Upper lobe of left lung (tissue), 6 donors: ENCODE measurements at places on chromosomes 13 and 19. TPM values are rescaled to one million over a fixed set of nuclear protein-coding genes. Genes with fewer than 3 reads are reported as not detected.

Gene MCOLN1
- total RNA-seq, result 102 TPM

DNA sequence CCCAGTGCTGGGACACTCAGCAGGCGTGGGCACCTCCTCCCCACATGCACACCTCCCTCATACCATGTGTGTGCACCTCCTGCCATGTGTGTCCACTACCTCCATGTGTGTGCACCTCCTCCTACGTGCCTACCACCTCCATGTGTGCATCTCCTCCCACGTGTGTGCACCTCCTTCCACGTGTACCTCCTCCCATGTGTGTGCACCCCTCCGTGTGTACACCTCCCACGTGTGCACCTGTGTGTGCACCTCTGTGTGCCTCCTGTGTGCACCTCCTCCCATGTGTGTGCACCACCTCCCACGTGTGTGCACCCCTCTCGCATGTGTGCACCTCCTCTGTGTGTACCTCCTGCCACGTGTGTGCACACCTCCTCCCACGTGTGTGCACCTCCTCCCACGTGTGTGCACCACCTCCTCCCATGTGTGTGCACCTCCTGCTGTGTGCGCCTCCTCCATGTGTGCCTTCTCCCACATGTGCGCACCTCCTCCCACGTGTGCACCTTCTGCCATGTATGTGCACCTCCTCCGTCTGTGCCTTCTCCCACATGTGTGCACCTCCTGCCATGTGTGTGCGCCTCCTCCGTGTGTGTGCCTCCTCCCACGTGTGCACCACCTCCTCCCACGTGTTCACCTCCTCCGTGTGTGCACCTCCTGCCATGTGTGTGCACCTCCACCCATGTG lies 6.1 kb upstream of the C13orf46 start:
- H3K4me3 ChIP-seq, result no peak overlapping the region
- peaks cover 8% of the 10 kb centered on the region for H3K4me1 ChIP-seq
- H3K36me3 ChIP-seq, result peaks cover 46% of the 10 kb centered on the region
- DNase-seq, result no peak
- no peak overlapping the region for H3K27ac ChIP-seq
- H3K27me3 ChIP-seq, result no peaks in the 10 kb centered on the region

DNA sequence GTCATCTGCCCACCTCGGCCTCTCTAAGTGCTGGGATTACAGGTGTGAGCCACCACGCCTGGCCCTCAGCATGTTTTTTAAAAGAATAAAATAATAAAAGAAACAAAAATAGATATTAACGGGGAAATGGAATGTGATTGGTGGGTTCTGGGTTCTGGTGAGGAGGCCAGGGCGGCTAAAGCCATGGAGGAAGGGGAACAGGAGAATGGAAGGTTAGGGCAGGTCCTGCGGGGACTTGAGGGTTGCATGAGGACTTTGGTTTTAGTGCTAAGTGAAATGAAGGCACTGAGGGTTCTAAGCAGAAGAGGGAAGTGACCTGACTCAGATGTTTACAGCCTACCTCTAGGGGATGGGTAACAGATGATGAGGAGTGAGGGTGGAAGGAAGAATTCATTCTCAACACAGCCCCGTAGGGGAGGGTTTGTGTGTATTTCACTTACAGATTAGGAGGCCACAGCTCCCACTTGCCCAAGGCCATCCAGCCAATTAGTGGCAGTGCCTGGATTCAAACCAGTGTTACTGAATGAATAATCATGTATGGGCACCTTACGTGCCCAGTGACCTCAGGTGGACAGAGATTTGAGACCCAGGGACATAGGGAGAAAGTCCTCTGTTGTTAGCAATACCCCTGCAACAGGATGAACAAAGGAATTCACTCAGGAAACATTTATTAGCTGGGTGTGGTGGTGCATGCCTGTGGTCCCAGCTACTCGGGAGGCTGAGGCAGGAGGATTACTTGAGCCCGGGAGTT lies 6.7 kb upstream of the MRPL4 start:
- no peak overlapping the region for H3K27ac ChIP-seq
- H3K4me1 ChIP-seq, result no peaks in the 10 kb centered on the region
- no peaks in the 10 kb centered on the region for H3K36me3 ChIP-seq
- H3K27me3 ChIP-seq, result no peaks in the 10 kb centered on the region
- H3K4me3 ChIP-seq, result no peak overlapping the region

GRCh38 chr13:78976696-78977095 lies 317.7 kb upstream of the OBI1 start:
- no peak overlapping the region for H3K27ac ChIP-seq
- no peak overlapping the region for H3K4me3 ChIP-seq
- H3K27me3 ChIP-seq, result no peaks in the 10 kb centered on the region
- H3K4me1 ChIP-seq, result no peaks in the 10 kb centered on the region
- no peak for DNase-seq

DNA sequence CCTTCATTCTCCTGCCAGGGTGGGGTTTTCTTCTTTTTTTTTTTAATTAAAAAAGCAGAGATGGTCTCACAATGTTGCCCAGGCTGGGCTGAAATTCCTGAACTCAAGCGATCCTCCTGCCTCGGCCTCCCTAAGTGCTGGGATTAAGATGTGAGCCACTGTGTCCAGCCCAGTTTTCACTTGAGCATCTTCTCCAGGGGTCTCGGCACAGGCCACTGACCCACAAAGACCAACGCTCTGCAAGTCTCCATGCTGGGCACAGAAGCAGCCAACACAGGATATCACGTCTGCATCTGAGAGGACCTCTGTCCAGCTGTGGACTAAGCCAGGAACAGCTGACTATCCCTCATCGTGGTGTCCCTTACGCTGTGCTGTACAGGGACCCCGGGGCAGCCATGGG lies 9.5 kb upstream of the TMEM86B start:
- H3K4me3 ChIP-seq, result no peak overlapping the region
- DNase-seq, result no peak
- no peaks in the 10 kb centered on the region for H3K27me3 ChIP-seq

DNA sequence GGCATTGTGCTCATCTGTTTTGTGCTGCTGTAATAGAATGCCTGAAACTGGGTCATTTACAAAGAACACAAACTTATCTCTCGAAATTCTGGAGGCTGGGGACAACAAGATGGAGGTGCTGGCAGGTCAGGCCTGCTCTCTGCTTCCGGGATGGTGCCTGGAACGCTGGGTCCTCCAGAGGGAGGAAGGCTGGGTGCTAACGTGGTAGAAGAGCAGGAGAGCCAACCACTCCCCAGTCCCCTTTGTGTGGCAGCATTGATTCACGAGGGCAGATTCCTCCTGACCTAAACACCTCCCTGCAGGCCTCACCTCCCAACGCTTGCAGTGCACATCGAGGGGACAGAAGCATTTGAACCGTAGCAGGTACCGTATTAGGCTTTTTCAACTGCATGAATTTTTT lies 34.1 kb upstream of the TFDP1 start:
- H3K27me3 ChIP-seq, result no peaks in the 10 kb centered on the region
- peaks cover 6% of the 10 kb centered on the region for H3K4me1 ChIP-seq
- H3K4me3 ChIP-seq, result no peak overlapping the region
- no peak overlapping the region for H3K27ac ChIP-seq
- no peak for DNase-seq
- peaks cover 3% of the 10 kb centered on the region for H3K36me3 ChIP-seq

GRCh38 chr13:41766439-41766838 lies 194.5 kb downstream of the VWA8 start:
- H3K27ac ChIP-seq, result no peak overlapping the region
- H3K4me1 ChIP-seq, result no peaks in the 10 kb centered on the region
- H3K4me3 ChIP-seq, result no peak overlapping the region
- no peak for DNase-seq
- H3K36me3 ChIP-seq, result no peaks in the 10 kb centered on the region

Gene FFAR3
- total RNA-seq, result not detected

Gene DCT
- total RNA-seq, result not detected

DNA sequence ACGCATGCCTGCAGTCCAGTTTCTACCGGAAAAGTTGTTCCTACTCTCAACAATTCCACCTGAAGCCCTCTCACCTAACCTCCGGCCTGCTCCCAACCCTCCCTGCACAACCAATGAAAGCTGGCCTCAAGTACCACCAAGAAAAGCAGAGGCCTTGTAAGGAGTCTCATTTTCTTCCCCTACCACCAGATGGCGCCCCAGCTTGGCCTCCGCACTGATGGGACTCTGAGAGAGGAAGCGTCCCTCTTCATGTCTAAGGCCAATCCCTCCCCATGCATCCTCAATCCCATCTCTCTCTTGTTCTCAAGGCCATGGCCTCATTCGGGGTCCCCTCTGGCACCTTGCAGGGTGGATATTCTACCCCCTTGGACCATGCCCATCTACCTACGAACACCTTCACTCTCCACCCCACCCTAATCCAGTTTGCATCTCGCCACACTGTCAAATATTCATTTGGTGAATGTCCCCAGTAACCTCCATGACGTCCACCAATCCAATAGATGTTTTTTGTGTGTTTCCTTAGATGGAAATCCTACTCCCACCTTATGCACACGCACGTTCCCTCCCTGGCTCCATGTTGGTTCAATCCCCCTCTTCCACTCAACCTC lies 412.8 kb downstream of the ZNF536 start:
- no peak for DNase-seq
- no peaks in the 10 kb centered on the region for H3K4me1 ChIP-seq
- H3K27me3 ChIP-seq, result no peaks in the 10 kb centered on the region
- H3K27ac ChIP-seq, result no peak overlapping the region
- H3K36me3 ChIP-seq, result no peaks in the 10 kb centered on the region
